ENCODE measurements at places on chromosomes 11 and 22. TPM values are rescaled to one million over a fixed set of nuclear protein-coding genes. Genes with fewer than 3 reads are reported as not detected.

DNA sequence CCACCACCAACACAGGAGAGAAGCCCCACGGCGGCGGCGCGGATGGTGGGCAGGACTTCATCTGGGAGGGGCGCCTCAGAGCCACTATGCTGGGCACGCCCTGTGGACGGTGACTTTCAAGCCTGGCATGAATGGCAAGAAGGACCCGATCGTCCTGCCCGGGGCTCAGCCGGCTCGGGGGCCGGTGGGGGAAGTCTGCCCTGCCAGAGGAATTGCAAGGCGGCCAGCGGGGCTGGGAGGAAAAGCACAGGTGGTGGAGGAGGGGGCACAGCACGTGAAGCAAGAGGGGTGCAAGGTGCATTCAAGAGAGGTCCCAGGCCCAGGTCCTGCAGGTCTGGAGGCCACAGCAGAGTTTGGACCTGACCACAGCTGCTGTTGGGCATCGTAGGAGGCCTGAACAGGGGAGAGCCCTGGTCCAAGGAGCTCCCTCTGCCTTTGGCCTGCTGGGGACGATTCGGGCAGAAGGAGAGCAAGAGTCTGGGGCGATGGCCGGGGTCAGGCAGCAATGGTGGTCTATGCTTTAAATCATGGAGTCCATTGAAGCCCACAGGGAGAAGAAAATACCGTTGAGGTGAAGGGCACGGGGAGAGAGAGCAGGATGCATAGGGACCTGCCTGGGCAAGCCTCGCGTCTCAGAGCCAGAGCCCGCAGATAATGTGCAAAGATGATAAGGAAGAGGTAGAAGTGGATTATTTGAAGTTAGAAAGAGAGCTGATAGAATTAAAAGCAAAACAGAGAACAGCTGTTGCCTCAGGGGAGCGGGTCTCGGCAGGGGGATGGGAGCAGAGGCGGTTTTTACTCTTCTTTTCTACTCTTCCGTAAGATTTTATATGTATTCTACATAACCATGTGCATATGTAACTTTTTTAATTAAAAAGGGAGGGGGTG is 82.6 kb upstream of the SHISAL1 start:
- no peaks in the 10 kb centered on the region for H3K27me3 ChIP-seq
- no peak overlapping the region for H3K4me3 ChIP-seq
- no peaks in the 10 kb centered on the region for H3K36me3 ChIP-seq
- no peak overlapping the region for H3K27ac ChIP-seq
- no peaks in the 10 kb centered on the region for H3K4me1 ChIP-seq
- DNase-seq = no peak

DNA sequence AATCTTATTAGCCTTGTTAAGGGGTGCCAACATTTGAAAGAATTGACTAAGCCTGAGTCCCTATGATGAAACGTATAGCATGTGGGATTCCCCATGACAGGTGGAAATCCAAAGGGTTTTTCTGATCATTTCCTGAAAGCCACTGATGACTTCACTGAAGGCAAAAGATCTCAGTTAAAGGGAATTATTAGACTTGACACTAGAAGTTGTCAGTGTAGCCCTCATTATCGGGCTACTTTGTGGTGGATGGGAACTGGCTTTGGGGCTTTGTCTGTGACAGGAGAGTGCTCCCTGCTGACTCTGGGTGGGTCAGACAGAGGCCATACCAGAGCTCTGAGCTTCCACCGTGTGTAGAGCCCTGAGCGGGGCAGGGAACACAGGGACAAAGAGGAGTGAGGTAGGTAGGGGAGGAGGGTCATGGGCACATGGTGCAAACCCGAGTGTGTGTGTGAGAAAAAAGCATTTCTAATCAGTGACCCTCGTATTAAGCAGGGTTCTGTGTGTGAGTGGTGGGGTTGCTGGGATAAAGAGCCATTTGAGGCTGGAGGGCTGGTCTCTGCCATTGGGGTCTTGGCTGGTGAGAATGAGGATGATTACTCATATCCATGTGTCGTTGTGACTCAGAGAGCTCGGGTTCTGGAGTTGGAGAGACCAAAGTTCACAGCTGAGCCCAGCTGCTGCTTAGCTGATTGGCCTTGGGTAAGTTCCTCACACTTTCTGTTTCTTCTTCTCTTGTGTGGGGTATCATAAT is 101.1 kb downstream of the GRIK4 start:
- H3K36me3 ChIP-seq = peaks cover 1% of the 10 kb centered on the region
- DNase-seq = peak; percentile 36
- H3K4me1 ChIP-seq = peaks cover 8% of the 10 kb centered on the region
- no peak overlapping the region for H3K4me3 ChIP-seq
- peaks cover 10% of the 10 kb centered on the region for H3K27me3 ChIP-seq

GRCh38 chr22:32926600-32926999 is 125.1 kb downstream of the TIMP3 start:
- H3K27ac ChIP-seq = no peak overlapping the region
- peak; percentile 29 for DNase-seq
- H3K27me3 ChIP-seq = peaks cover 6% of the 10 kb centered on the region
- no peaks in the 10 kb centered on the region for H3K4me1 ChIP-seq

The CRYBB3 gene
- total RNA-seq = 0.34 TPM

The RIN1 gene
- total RNA-seq = 1.5 TPM

Measured in activated CD4-positive, alpha-beta T cell treated with anti-CD3 and anti-CD28 coated beads for 36 hours (primary cell).